ENCODE measurements at places on chromosomes 3 and 15.

GRCh38 chr3:114418107-114418506 is 124.3 kb downstream of the TIGIT start:
- no peak for DNase-seq

DNA sequence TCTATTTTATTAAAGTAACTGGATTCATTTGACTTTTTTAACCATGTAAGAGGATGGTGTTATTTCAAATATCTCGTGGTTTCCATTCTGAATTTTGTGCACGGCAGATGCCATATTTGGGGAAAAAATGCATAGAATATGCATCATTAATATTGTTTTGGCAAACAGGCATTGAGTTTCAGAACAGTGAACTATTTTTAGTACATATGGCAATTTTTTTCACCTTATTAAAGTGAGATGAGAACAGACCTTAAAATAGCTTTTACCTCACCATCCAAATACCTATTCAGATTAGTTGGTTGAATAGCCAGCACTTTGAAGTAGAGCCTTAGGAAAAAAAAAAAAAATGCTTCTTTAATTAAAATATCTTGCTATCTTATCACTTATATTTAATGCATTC is 117.3 kb upstream of the FLNB start:
- DNase-seq = no peak

DNA sequence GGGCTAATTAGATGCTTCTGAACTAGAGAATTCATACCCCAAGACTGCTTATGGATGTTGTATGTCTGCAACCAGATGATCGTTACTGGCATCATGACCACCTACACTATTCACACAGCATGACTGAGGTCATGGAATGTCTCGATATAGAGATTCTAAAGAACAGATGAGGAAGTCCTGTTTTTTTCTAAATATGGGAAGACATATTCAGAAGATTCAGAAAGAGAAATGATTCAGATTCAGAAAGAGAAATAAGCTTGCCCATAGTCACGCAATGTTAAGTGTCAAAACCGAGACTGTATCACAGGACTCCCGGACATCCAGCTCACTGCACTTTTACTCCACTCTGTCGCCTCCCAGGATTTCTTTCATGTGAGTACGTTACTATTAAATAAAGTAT is 136.2 kb downstream of the TPRG1 start:
- no peak for DNase-seq

DNA sequence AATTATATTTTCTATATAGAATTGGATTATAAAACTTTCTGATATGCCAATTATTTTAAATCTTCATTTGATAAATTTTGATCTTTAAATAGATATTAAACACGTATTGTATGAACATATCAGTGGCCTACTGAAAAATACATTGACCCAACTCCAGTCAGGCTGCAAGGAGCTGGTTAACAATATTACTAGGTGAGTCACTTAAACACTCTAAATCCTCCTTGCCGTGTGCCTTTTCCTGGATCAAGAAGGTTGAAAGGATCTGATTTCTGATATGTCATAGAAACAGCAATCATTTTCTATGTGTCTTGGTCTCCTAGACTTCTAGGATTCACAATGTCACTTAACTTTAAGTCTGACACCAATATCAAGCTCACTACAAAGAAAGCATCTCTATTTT is 123.2 kb downstream of the TP63 start:
- DNase-seq = no peak

- no peak for DNase-seq
These were observed 35.5 kb downstream of the C3orf80 start for GRCh38 chr3:160260587-160261270.

DNA sequence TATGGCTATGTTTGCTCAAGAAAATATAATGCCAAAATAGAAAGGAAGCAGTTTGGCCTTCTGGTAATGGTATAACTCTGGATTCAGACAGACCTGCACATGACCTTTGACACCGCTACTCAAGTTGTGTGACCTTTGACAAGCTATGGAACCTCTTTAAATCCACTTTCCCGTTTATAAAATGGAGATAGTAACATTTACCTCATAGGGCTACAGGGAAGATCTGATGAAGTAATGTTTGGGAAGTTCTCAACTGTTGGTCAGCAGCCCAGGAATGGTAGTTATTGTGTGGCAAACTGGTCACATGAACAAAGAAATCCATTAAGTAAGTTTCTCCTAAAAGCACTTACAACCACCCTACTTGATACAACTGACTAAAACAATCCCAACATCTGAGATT is 95.1 kb upstream of the PHLDB2 start:
- no peak for DNase-seq

DNA sequence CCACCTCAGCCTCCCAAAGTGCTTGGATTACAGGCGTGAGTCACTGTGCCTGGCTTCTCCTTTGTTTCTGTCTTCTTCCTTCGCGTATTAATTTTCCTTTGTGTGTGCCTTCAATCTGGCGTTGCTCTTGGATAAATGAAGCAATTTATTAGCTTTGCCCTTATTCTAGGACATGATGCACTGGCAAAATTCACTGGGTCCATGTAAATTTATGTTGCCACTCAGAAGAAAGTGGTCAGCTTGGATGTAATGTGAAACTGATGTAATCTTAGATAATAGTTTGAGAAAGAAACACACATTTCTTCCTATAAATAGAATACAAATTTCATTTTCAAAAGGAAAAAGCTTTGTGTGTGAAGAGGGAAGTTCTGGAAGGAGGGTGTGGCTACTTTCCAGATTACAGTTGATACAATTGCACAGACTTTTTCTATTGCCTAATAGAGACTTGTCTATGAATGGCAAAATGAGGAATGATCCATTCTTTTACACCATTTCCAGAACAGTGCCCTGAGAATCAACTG is 23.3 kb upstream of the ATP1B3 start:
- no peak for DNase-seq

DNA sequence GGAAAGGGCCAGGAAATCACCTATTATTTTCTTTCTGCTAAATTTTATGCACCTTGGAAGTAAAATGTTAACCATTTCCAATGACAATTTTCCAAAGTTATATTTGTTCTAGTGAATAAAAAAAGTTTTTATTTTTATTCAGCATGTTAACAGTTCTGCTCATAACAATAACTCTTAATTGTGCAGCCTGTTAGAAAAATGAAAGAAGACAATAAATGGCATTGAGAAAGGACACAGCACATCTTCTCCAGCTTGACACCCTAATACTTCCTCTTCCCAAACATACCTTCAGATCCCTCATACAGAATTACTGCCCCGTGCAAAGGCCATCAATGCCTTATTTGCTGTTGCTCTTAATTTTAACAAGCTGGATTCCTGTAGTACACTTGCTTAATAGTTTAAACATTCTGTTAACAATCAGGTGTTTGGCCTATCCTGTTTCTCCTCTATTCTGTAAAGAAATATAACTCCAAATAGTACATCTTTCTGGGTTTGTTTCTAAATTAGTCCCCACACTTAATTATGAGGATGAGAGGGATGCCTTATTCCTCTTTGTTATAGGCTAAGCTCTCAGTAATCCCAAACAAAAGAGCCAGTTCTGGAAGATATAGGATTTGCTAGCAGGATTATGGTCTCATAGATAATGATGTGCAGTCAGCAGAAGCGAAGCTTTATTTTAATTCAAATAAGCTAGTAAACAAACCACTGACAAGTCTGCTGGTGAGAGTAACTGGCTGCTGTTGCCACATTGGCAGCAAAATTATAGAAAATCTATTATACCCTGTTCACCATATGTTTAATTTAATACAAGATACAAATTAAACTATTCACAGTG is 19.2 kb upstream of the SOX2 start:
- no peak for DNase-seq

DNA sequence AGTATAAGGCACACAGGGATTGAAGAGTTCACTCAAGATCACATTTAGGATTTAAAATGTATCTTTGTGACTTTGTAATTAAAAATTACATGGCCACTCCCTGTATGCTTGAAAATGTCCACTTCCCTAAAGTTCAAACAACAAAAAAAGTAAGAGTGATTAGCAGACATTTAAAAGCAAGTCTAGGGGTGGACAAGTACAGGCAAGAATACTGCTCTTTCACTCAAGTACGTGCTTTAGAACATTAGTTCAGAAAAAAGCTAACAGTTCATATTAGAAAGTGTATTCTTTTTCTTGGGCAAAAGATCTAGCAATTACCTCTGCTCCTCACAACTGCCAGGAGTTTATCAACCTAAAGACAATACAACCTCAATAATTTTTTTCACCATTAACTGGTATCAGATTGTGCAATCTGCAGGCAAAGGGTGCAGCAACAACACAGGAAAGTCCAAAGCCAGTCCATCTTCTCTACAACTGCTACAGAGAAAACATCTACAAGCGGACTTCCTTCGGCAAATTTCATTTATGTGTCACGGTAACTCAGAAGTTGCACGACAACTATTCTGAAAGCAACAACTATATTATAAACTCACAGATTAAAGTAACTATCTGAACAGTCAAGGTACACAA is 18.1 kb downstream of the CHSY1 start:
- no peak for DNase-seq
